ENCODE measurements at places on chromosomes 7 and 10.

- DNase-seq, result no peak
Observed at GRCh38 chr7:43679210-43680068, 49.9 kb downstream of the COA1 start.

DNA sequence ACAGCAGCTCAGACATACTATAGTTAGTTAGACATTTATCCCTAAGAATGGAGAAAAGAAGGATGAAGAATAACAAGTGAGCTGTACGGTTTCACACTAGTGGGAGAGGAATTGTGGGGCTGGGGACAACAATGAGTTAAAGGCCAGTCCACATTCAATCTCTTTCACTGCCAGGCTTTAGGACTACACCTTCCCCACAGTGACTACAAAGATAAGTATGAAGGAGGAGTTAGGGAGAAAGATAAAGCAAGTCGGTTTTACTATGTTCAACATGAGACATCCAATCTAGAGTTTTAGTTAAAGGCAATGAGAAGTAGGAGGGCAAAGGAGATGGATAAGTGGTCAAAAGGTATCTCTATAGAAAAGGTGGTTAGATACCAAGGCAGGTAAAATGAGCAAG, 16.3 kb downstream of the ARHGAP12 start:
- DNase-seq, result no peak

DNA sequence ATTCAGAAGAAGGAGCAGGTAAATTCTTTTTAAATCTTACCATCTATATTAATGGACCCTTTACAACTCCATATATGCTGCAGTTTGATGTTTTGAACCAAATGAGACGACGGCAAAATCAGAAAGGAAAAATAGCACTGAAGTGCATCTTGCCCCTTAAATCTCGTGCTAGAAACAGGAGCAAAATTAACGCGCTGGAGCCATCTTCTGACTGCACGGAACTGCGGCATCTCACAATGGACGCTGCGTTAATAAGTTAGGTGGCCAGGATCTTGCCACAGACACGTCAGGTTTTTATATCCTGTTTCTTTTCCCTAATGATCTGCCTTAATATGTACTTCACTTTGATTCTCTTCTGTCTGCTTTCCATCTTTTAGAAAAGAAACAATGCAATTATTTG, 354.5 kb downstream of the TFEC start:
- DNase-seq, result no peak

DNA sequence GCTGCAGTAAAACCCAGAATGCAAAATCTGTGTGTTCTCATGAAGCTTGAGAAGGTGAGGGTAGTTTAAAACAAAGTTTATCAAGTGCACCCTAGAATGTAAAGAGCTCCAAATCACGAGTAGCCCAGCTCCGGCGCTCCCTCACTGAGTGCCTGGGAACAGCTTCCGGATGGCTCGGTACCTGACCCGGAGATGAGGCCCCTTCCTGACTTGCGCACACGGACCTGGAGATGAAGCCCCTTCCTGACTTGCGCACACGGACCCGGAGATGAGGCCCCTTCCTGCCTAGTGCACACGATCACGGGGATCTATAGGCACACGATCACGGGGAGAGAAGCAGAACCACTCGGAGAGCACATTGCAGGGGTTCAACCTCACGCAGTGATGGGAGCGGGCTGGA, 322.1 kb upstream of the RNF32 start:
- DNase-seq, result no peak

GRCh38 chr7:6385110-6385781, 62.5 kb downstream of the DAGLB start:
- no peak for DNase-seq
